ENCODE measurements at places on chromosomes 4 and X. TPM values are rescaled to one million over a fixed set of nuclear protein-coding genes. Genes with fewer than 3 reads are reported as not detected.

Gene DMRTC1
- total RNA-seq, result not detected

Gene SPIN2A
- total RNA-seq, result not detected

Gene ABCB7
- 30.9 TPM for total RNA-seq

Gene CXCL10
- 0.86 TPM for total RNA-seq

Gene CSN1S1
- total RNA-seq, result not detected

Gene F8A2
- total RNA-seq, result not detected

Gene IGSF1
- 1.4 TPM for total RNA-seq

Gene MAGEA12
- 60.6 TPM for total RNA-seq

Gene IL2
- total RNA-seq, result not detected

Gene CLDN34
- total RNA-seq, result not detected

Gene MAGEA2
- 7.7 TPM for total RNA-seq

Gene RHOH
- total RNA-seq, result not detected

Gene HTR2C
- total RNA-seq, result 0.86 TPM

Gene HSD17B13
- not detected for total RNA-seq
